ENCODE measurements at places on chromosomes 11 and 22.

GRCh38 chr11:120512739-120513435 is 1.3 kb downstream of the GRIK4 start:
- DNase-seq: no peak

DNA sequence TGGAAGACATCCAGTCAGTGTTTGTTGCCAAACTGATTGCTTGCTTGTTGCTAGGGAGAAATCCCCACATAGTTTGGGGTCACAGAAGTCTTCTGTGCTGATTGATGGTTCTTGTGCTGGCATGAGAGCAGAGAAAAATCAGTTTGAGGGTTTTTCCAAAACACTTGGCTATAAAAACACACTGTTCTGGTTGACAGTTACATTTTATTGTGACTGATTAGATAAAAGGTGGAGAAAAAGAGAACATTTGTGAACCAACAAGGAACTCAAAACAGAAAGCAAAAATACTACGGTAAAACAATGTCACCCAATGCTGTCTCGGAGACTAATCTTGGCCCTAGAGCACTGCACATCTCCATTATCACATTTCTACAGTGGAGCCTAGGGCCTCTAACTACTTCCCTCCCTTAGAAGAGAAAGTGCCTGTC is 14.4 kb upstream of the EIF4G2 start:
- no peak for DNase-seq

GRCh38 chr11:61885166-61885778 is 6.1 kb downstream of the FADS3 start:
- DNase-seq: no peak

- DNase-seq: no peak
These were observed 1858.3 kb upstream of the RAG2 start for GRCh38 chr11:38456371-38456770.

- DNase-seq: no peak
These were observed 19.4 kb downstream of the SUSD2 start for GRCh38 chr22:24200619-24201212.

- DNase-seq: no peak
These were observed 27.0 kb upstream of the RBFOX2 start for GRCh38 chr22:36055376-36056295.

- DNase-seq: peak; percentile 10
These were observed 30.3 kb upstream of the ASPHD2 start for GRCh38 chr22:26398741-26399153.

- no peak for DNase-seq
These were observed 13.4 kb downstream of the CSF2RB start for GRCh38 chr22:36926721-36927435.

DNA sequence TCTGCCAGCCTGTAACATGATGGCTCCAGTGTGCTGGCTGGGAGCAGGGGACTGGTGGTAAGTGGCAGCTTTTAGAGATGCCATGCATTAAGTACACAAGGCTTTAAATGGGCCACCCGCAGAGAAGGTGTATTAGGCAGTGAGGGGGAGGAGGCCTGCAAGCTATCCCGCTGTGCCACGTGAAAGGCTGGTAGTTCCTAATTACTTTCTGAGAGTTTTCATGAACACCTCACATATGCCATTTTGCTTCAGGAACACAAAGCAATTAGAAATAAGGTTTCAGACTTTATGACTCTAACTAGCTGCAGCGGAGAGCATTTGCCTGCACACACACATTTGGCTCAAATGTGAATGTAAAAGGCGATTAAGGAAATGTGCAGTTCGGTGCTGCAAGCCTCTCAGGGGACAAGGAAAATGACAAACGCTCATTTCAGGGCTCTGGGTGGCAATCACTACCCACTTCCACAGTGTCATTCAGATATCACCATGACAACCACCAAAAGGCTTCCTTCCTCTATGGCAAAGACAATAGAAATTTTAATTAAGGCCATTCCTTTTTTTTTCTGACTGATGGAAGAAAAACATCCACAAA is 116.6 kb downstream of the PLEKHA7 start:
- no peak for DNase-seq

GRCh38 chr11:12818333-12819015 is 144.3 kb downstream of the TEAD1 start:
- no peak for DNase-seq

DNA sequence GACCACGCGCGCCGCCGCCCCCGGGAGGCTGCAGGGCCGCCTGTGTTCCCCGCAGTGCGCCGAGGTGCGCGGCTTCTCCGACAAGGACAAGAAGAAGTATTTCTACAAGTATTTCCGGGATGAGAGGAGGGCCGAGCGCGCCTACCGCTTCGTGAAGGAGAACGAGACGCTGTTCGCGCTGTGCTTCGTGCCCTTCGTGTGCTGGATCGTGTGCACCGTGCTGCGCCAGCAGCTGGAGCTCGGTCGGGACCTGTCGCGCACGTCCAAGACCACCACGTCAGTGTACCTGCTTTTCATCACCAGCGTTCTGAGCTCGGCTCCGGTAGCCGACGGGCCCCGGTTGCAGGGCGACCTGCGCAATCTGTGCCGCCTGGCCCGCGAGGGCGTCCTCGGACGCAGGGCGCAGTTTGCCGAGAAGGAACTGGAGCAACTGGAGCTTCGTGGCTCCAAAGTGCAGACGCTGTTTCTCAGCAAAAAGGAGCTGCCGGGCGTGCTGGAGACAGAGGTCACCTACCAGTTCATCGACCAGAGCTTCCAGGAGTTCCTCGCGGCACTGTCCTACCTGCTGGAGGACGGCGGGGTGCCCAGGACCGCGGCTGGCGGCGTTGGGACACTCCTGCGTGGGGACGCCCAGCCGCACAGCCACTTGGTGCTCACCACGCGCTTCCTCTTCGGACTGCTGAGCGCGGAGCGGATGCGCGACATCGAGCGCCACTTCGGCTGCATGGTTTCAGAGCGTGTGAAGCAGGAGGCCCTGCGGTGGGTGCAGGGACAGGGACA is 2.7 kb downstream of the NLRP6 start:
- no peak for DNase-seq

DNA sequence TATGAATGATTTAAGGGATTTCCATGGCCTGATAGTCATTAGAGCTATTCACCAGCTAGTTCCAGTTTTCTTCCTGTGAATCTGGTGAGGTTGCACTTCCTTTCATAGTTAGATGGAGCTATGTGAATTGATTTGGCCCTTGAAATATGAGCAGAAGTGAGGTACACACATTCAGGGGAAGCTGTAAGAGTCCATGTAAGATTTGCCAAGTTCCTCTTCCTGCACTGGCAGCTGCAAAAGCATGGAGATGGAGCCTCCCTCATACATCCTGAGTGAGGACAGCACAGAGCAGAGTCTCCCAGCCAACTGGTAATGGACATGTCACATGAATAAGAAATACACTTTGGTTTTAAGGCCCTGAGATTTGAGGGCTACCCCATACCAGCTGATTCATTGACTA is 111.7 kb downstream of the CD44 start:
- no peak for DNase-seq

- no peak for DNase-seq
These were observed 6.5 kb upstream of the B4GALNT4 start for GRCh38 chr11:362642-363442.

GRCh38 chr22:22407061-22407460 is 101.5 kb downstream of the ZNF280B start:
- no peak for DNase-seq

- no peak for DNase-seq
These were observed 22.1 kb downstream of the TMEM135 start for GRCh38 chr11:87059596-87060390.

DNA sequence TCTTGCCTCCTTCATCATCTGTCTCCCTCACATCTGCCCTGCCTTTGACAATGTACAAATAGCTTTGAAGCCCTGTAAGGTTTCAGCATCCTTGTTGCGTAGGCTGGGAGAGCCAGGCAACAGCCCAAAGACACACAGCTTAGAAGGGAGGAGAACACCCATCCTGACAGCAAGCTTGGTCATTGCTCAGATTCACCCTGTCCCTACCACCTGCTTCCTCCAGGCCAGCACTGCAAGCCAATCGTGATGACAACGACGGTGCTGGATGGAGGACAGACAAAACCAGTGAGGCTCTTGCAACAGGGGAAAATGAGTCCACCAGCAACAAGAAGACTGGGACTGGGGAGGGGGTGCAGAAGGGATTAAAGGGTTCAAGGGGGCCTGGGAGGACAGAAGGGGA is 32.9 kb upstream of the CD5 start:
- no peak for DNase-seq

- DNase-seq: no peak
These were observed 732.3 kb downstream of the BRD1 start for GRCh38 chr22:49095366-49095765.

DNA sequence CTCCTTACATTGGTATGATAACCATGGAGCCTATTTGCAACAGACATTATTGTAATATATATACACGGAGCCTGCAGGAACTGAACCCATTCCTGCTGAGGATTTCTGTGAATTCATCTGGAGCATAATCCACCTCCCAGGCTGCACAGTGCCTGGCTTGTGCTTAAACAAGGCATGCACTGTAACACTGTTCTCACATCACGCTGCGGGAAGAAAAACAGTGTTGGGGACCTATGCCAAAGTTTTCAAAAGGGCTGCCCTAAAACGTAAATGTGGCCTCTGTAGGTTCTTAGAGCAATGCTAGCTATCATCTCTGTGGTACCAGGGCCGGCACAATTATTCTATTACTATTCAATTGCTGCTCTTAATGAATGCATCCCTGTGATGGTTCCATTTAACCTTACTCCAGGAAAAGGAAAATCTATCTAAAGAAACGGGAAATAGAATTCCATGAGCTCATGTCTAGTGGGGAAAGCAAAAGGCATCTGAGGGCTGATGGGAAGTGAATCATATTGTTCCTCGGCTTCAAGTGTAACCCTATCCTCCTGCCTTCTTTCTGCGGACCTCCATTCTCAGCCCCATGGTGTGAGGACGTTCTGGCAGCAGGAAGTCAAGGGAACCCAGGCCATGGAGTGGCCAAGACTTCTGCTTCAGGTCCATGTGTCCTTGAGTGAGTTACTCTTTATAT is 525.5 kb downstream of the SOX6 start:
- no peak for DNase-seq

DNA sequence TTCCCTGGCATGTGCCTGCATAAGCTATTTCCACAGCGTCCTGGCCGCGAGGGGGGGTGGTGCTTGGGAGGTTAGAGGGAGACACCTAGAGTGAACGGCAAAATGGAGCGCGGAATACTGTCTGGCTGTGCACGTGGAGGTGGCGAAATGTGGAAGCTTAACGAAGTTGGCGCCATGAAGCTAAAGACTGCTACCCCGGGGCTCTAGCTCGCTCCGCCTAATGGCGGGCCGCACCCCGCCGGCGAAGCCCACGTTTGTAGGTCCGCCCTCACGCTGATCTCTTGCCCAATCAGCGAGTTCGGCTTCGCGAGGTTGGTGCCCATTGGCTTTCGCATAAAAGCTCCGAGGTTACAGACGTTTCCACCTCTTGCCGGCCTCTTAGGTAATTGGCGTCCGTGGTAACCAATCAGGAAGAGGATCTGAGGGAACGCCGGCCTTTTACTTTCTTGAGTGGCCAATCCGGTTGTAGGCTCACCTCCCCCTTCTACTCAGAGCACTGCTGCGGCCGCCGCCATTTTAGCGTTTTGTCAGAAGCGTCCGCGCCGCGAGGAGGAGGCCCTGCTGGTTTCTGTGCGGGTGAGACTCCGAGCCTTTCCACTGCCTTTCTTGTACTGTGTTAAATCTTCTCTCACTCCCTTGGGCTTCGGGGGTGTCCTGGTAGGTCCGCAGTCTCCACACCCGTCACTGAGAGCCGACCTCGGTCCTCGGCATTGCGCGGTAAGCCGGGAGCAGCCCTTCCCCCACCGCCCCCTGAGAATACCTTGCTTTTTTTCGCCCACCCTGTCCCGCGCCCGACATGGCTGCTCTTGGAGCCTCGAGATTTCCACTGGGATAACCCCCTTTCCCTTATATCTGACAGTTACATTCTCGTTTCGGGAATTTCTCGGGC is at the start of gene RBM4:
Gene RBM4, plus strand, starts transcription at position 527 of the 889 bp plus-strand sequence. CDS start 1,009 bp downstream, outside the sequence.
- DNase-seq: peak; percentile 77

- DNase-seq: no peak
These were observed 33.5 kb upstream of the SEZ6L start for GRCh38 chr22:26135806-26136205.

DNA sequence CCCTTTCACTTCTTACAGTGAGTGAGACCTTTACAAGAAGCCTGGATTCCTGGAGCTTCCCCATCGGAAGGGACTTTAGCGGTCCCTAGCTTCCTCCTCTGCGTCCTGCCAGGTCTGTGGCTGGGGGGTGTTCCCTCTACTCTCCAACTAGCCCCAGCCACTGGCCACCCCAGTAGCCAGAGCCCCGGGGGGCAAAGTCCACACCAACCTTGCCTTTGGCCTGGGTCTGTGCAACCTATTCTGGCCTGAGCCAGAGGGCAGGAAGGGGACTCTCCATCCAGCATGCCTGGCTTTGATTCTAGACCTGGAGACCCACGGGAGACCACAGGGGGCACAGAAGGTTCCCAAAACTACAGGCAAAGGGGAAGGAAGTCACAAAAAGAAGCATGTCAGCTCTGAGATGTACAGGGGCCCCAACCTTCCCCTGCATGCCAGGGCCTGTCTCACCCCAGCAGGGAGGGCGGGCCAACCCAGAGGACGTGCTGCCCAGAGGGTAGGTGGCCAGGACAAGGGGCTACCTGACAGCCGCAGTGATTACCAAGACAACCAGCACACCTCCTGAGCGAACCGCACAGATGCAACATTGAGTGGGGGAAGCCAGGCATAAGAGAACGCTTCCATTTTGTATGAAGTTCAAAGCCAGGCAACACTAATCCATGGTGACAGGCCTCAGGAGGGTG is 52.4 kb downstream of the DSCAML1 start:
- DNase-seq: no peak

- no peak for DNase-seq
These were observed 216.3 kb upstream of the SYN3 start for GRCh38 chr22:33274214-33275072.

- no peak for DNase-seq
These were observed 7.6 kb upstream of the ASCL2 start for GRCh38 chr11:2277933-2278523.

DNA sequence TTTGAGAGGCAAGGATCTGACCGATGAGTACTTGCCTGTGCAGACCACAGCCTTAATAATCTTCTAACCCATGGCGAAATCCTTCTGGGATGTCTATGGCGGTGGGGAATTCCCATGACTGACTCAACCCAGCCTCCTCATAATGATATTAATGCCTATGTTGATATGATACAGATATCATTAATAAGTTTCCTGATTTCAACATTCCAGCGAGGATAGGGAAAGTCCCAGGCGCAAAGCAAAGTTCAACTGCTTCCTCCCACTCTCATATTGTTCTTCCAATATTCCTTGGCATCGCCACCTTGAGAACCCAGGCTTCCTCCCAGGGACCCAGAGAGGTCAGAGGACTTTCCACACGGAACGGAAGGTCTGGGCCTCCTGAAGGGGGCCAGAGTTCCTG is 110.3 kb upstream of the TMEM45B start:
- no peak for DNase-seq

- no peak for DNase-seq
These were observed 154.1 kb downstream of the DDX10 start for GRCh38 chr11:108818971-108819370.

GRCh38 chr11:101974255-101974654 is 57.9 kb upstream of the ANGPTL5 start:
- no peak for DNase-seq

- no peak for DNase-seq
These were observed 46.2 kb downstream of the TP53I11 start for GRCh38 chr11:44904261-44905020.
